Activated naive CD4-positive, alpha-beta T cell treated with anti-CD3 and anti-CD28 coated beads, Interleukin-2, amount 50 U/mL, for 72 hours (primary cell): ENCODE measurements at places on chromosomes 5 and 9.

DNA sequence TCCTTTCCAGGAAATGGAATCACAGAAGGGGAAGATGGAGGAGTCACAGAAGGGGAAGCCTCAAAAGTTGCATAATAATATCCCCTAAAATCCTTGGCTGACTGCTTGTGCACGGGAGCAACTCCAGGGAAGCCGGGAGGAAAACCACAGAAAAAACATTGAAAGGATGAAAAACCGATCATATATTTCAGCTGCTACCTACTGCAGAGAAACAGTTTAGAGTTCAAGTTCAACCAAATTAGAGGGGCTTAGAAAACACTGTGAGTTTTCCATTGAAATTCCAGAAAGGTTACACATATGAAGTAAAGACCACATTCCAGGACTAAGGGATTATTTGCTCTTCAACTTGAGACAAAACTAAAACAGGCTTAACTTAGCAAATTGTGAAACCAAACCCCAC, 37.6 kb upstream of the MTAP start:
- no peak for DNase-seq

GRCh38 chr5:24649531-24649930, 4.8 kb upstream of the CDH10 start:
- DNase-seq, result no peak

- DNase-seq, result no peak
These were observed 106.9 kb downstream of the GABRG2 start for GRCh38 chr5:162174358-162174974.

GRCh38 chr5:79857714-79858409, 133.2 kb downstream of the MTX3 start:
- peak; percentile 86 for DNase-seq

- DNase-seq, result no peak
These were observed 4.2 kb downstream of the TXNDC15 start for GRCh38 chr5:134878403-134878802.

- no peak for DNase-seq
These were observed 290.9 kb upstream of the SMC2 start for GRCh38 chr9:103803245-103803644.

DNA sequence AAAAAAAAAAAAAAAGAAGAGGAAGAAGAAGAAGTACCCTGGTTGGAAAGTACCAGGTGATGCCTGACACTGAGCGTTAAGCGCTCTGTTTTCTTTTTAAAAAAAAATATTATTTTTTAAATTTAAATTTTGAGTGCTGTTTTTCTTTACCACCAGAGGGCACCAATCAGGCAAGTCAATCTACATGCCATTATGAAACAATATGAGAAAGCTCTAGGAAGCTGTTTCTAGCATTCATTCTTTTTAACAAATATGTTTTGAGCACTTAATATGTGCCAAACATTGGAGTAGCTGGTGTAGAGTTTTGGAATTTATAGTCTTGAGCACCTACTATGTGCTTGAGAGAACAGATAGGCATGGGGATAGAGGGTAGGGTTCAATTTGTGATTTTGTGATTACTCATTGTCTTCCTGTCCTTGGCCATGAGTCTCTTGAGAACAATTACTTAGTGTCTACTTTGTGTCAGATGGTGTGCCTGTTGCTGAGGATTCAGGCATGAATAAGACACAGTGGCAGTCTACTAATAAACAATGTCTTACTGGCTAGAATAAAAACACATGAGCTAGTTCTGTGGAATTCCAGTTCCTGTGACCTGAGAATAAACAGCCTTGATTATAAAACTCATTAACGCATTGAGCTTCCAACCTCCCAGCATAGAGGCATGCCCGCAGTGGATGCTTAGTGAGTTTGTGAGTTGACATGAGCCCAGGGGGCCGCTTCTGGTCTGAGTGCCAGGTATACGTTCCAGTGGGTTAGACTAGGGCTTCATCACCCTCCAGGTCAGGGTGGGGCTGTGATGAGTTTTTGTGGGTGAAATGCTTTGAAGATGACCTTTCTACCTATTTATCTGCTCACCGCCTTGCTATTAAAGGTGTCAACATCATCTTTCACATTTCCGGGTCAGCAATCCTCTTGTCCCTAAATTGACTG, 3.0 kb upstream of the UBE2R2 start:
- DNase-seq, result no peak

DNA sequence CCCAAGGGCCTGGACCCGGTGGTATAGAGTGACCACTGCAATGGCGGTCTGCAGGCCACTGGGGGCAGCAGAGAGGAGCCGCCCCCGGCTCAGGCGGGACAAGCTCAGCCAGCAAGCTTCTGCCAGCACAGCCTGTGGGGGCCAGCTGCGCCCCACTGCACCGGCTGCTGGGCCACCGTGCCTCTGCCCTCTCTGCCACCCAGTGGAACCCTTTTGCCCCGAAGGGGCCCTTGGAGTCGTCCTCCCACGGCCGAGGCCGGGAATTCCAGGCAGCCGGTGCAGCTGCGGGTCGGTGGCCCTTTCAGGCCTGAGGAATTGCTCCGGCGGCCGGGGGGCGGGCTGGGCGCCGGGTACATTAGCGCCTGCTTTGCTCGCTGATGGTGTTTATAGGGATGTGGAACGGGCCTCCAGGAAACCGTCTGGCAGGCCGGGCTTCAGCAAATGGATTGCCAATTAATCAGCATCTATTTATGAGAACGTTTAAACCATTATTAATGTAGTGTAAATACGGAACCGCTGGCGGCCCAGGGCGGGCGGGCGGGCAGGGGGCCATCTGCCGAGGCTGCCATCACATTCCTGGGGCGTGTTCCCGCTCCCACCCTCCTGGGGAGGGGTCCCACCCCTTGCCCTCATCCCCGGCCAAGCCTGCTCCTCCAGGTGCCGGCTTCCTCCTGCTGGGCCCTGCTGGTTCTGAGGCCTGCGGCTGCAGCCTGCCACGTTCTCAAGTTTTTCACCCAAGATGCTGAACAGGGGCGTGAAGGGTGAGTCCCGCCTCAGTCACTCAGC, 127.4 kb downstream of the BARX1 start:
- no peak for DNase-seq

- DNase-seq, result no peak
These were observed 69.5 kb upstream of the OSMR start for GRCh38 chr5:38776149-38776896.

DNA sequence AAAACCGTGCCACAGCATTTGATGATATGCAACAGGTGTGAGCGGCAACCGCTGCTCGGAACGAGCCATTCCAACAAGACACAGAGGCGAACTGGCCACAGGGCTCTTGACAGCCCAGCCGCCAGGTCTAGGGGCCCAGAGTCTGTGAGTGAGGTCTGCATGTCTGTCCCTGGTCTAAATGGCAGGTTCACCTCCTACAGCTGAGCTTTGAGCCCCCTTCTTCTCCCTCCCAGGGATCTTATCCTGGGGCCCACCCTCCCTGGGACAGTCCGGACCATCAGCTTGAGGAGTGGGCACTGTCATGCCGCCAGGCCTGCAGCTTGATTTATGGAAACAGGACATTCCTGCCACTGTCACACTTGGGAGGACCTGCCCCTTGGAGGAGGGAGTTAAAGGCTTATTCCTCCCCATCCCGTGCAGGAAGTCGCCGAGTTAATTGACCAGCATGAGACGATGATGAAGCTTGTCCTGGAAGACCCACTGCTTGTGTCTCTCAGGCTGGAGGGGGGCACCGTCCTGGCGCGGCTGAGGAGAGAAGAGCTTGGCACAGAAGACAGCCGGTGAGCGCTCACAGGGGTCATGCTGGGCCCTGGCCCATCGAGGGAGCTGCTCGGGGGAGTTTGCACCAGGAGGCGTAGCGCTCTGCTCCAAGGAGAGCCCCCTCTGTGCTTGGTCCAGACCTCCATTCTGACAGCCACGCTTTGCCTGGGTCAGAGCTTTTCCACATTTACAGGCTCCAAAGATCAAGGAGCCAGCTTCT, 35.5 kb upstream of the LRRC14B start:
- no peak for DNase-seq

- DNase-seq, result peak; percentile 38
These were observed 28.3 kb upstream of the NIPAL4 start for GRCh38 chr5:157431544-157432200.

DNA sequence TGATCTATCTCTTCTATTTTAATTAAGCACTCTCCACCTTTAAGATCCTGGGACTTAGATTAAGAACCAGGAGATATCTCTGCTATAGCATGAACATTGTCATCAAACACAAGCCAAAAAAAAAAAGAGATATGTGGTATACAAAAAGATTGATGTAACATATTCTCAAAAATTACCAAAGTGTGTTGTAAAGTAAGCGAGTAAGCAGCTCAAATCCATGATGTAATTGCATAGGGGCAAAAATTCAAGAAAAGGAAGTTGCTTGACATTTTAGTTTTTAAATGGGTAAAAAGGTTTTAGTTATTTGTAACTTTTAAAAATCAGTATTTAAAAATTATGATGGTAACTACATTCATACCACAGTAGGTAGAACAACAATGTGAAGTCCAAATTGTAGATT, 40.7 kb downstream of the CNTRL start:
- no peak for DNase-seq

DNA sequence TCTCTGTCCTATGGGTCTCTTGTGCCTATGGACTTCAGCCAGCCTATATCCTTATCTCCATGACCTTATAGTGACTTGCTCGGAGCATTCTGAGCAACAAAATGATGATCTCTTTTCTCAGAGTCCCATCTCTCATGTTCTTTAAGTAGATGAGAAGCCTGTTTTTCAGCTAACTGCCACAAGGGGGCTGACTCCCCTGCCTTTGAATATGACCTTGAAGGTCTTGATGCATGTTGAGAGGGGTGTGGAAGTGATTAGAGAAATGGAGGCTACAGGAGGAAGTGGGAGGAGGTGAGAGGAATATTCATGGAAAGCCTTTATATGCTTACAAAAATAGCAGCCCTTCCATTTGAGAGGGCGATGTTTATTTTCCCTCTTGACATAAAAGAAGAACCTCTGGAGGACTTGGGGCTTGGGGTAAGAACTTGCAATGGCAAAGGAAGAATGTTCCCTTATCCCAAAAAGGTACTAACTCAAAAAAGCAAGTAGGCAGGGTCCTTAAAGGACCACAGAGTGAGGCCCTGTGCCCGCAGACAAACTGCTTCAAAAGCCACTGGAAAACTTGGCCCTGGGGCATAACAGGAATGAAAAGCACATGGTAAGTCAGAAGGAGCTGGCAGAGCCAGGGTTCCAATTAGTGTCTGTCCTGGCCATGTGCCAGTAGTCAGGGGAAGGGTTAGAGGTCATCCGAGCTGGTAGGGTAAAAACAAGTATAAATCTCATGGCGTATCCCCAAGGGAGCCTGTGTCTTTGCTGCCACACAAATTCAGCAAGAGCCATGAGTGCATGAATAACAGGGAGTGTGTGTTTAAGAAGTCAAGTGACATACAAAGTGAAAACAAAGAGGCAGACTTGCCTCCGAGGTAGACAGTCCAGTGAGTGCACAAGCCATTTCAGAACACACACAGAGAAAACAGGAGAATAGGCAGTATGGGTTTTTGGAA, 39.1 kb downstream of the FGD3 start:
- no peak for DNase-seq

- no peak for DNase-seq
These were observed 267.3 kb downstream of the MLLT3 start for GRCh38 chr9:20355022-20355421.

GRCh38 chr9:113593682-113594281, 130.3 kb downstream of the RGS3 start:
- DNase-seq, result no peak

DNA sequence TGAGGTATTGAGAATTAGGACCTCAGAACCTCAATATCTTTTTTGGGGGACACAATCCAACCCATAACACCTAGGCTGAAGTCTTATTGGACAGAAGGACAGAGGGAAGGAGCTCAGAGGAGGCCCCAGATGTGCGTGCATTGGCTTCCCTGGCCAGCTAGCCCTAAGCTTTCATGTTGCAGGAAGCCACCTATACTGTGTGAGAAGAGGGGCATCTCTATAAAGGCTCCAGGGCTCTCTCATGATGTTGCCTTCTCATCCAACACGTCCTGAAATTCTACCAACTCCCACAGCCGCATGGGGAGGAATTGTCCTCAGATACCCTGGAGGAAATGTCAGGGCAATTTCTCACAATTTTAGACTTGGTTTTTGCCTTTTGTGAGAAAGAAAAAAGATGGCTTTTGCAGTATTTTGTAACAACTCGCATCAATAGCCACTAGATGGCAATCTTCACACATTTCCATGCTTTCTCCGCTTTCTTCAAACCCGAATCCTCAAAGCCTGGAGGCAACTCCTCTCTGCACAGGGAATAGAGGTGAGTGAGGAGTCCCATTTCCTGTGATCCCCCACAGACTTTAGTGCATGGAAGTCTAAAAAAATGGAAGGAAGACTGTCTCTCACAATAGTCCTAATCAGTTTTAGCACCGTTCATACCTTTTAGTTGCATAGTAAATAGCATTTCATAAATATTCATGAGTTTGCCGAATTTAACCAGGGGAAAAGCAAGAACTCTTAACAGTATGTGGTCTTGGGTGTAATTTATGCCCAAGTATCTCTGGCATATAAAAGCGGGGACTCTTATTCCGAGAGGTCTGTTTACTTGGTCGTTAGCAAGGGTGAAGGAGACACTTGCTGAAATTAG, 7.4 kb upstream of the PPP3R2 start:
- DNase-seq, result no peak

GRCh38 chr9:3477236-3477834, 48.5 kb downstream of the RFX3 start:
- DNase-seq, result no peak

DNA sequence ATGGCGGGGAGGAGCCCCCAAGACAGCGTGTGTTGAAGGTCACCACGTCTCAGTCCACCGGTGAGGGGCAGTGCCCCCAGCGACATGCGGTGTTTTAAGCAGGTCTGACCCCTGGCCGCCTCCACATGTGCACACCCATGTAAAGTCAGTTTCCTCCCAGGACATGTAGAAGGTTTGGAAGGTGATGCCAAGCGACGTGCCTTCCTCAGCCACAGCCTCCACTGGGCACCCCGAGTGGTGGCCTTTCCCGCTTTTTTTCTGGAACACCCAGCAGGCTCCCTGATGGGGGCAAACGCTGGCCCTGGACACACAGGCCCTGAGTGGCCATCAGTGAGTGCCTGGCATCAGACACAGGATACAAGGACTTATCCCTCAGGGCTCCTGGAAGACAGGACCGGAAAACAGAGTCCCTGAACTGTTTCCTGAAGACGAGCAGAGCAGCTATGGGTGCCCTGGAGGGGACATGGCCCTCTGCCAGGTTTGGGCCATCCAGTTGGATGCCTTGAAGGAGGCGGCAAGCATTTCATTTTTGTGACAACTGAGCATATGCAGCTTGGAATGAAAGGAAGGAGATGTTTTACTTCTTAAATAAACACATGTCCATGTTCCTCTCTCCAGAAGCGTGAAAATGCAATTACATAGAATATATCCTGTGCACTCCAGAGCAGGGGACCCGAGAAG, 275.8 kb upstream of the IRX2 start:
- DNase-seq, result no peak

- DNase-seq, result no peak
These were observed 13.9 kb downstream of the FAM193B start for GRCh38 chr5:177540438-177540837.
